Activated CD8-positive, alpha-beta memory T cell treated with anti-CD3 and anti-CD28 coated beads, Interleukin-2, amount 50 U/mL, for 4 hours (primary cell): ENCODE measurements at places on chromosomes 7 and 10.

DNA sequence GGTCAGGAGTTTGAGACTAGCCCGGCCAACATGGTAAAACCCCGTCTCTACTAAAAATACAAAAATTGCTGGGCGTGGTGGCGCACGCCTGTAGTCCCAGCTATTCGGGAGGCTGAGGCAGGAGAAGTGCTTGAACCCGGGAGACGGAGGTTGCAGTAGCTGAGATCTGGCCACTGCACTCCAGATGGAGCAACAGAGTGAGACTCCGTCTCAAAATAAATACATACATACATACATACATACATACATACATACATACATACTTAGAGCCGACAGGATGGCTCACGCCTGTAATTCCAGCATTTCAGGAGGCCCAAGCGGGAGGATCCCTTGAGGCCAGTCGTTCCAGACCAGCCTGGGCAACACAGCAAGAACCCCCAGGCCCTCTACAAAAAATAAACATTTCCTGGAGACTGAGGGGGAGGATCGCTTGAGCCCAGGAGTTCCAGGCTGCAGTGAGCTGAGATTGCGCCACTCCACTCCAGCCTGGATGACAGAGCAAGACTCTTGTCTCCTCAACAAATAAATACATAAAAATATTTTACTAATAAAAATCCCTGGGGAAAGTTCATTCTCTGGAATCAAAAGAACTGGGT lies 90.9 kb upstream of the TNRC18 start:
- DNase-seq = no peak

DNA sequence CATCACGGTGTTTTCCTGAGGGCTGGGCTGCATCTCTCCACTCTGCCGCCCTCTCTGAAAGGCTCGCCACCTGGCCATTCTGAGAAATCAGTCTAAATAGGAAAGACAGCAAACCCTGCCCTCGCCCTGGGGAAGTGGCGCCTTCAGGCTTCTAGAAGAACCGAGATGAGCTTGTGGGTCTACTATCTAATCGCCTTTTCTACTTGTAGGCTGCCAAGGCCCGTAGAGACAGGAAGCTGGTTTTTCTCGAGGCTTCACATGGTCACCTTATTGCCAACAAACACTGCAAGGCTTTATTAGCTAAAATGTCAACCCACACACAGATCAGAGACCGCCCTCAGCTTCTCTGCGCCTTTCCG lies 21.4 kb downstream of the LAT2 start:
- no peak for DNase-seq

DNA sequence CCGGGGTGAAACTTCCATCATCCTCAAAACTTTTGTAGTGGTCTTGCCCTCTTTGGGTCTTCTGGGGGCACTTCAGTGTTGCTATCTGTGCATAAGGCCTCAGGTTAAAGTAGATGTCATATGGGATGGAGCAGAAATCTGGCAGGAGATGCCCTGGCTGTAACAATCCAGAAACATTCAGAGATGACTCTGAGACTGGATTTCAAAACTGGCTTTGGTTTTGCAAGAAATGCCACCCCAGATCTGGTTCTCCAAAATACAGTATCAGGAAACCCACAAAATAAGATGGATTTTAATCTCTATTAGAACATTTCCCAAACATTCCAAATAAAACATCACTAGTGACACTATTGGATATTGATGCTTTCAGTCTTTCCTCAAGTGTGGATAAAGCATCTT lies 191.5 kb downstream of the REEP3 start:
- DNase-seq = no peak

DNA sequence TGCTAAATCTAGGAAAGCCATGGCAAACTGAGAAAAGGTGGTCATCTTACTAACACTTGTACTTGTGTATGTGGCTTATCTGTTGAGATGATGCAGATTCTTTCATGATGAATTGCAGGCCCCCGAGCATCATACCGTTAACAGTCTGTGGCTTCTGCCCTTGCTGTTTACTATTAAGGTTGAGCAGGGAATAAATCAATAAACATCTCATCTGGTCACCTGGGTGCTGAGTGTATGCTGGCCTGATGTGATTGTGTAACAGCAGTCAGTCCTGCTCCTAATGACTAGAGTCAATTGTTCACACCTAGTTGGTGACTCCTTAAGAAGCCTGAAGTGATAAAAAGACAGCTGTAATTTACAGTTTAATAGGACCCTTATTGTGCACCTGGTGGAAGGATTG lies 8.3 kb upstream of the GNAT3 start:
- DNase-seq = no peak

DNA sequence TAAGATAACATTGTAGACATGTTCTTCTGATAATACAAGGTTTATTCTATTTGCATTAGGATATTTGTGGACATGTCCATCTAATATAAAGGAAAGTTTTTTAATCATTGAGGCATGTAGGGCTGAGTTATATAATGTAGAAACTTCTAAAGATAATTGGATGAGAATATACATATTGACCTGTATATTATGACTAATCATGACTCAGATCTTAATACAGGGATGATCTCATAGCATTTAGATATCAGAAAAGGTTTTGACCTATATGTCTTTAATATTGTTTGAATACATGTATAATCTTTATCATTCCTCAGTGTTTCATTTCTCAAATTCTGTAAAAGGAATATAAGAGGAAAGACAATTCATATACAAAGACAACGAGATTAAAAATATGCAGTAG lies 39.2 kb downstream of the CD36 start:
- no peak for DNase-seq

DNA sequence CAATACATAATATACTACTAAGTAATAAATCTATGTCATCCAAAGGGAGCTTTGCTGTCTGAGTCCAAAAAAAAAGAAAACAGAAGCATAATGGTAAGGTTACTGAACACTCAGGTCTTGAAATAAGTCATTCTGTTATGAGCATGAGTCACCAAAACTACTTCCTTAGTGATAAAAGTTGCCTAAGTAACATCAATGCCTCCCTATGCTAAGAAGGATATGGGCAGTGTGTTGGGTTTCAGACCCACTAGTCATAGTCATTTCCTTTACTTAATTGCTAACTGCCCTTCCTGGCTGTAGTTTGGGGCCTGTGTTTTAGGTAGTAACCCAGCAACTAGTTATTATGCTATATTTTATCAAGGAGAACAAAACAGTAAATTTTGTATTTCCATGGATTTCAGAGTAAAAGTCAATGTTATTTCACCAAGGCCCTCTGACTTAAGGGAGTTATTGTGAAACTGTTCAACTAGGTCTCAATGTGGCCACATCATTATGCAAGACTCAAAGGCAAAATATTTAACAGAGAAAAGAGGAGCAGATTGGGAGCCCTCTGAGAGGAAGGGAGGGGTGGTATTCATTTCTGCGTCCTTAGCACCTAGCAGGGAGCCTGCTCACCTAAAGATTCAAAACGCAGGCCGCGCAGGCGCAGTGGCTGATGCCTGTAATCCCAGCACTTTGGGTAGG lies 11.7 kb upstream of the VIM start:
- no peak for DNase-seq

GRCh38 chr10:79164075-79164474 lies 95.3 kb downstream of the ZMIZ1 start:
- no peak for DNase-seq

DNA sequence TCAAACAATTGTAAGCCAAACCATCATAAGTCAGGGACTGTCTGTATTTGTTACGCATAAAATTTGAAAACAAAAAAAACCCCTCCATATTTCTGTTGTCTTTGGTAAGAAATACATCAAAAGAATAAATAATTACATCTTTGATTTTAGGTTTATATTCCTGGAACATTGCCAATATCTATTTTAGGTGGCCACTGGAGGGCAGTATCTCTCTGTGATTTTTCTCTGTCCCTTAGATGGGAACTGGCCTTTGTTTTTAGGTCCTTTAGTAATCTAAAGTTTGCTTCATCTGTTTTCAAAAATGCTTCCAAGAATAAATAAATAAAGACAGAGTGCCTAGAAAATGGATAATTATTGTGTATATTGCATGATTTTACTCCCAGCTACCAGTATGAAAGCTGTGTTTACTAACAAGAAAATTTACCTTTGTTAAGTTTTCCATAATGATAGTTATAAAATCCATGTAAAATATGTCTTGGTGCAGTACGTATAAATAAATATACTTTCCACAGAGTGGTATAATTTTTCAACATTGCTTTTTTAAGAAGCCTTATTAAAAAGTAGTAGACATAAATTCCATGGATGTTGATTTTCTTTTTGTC lies 64.2 kb downstream of the PHYHIPL start:
- DNase-seq = no peak

GRCh38 chr10:110410329-110411046 lies 87.2 kb upstream of the DUSP5 start:
- DNase-seq = no peak

GRCh38 chr10:47137311-47137851 lies 162.6 kb upstream of the GDF10 start:
- no peak for DNase-seq

GRCh38 chr10:32077896-32078485 lies 21.8 kb upstream of the KIF5B start:
- no peak for DNase-seq

DNA sequence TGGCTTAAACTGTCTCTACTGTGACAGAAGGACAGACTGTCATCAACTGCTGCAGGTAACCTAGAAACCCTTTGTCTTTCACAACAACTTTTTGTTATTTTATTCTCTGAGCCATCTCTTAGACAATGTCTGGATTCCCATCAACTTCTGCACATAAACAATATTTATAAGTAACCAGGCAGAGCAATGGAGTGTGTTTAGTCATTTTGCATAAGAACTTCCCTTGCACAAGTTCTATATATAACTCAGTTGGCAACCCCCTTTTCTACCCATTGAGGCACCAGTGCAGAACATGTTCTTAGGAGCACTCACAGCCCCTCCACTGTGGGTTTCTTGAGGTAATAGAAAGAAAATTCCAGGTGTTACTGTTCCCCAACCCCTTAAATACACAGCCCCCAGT lies 65.0 kb upstream of the IL6 start:
- DNase-seq = no peak

DNA sequence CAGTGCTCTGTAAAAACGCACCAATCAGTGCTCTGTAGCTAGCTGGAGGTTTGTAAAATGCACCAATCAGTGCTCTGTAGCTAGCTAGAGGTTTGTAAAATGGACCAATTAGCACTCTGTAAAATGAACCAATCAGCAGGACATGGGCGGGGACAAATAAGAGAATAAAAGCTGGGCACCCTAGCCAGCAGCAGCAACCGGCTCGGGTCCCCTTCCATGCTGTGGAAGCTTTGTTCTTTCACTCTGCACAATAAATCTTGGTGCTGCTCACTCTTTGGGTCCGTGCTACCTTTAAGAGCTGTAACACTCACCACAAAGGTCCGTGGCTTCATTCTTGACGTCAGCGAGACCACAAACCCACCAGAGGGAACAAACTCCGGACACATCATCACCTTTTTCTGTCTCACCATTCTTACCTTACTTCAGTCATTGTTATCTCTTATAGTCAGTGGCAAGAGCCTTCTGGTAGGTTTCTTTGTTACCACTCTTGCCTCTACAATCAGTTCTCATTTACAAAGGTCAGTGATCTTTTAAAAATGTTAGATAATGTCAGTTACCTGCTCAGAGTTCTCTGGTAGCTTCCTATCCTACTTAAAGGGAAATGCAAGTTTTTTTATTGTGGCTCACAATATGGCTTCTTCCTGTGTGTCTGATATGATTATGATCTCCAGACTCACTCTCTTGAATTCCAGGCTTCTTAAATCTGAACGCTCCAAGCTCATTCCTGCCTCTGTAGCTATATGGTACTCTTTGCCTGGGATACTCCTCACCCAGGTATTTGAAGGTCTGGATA lies 4.5 kb downstream of the STAM start:
- DNase-seq = peak; percentile 54

GRCh38 chr7:36742911-36743775 lies 18.8 kb upstream of the AOAH start:
- DNase-seq = no peak

DNA sequence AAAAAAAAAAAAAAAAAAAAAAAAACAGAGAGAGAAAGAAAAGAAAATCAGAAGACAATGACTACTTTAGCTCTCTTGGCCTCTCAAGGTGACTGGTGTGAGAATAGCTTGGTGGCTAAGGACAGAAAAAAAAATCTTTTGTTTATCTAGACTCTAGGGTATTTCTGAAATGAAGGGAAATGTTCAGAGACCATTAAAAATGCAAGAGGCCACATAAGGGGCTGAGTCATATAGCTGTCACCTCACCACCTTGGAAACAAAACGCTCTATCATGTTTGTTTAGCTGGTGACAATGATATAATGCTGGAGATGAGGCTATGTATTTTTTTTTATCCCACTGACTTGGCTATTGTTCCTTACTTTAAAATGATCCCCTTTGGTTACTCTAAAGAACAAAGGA lies 287.0 kb upstream of the CDC14C start:
- no peak for DNase-seq

- no peak for DNase-seq
Measured at GRCh38 chr7:40586197-40586596, 451.4 kb downstream of the SUGCT start.

- DNase-seq = no peak
Measured at GRCh38 chr10:6924166-6924565, 344.1 kb upstream of the PRKCQ start.

DNA sequence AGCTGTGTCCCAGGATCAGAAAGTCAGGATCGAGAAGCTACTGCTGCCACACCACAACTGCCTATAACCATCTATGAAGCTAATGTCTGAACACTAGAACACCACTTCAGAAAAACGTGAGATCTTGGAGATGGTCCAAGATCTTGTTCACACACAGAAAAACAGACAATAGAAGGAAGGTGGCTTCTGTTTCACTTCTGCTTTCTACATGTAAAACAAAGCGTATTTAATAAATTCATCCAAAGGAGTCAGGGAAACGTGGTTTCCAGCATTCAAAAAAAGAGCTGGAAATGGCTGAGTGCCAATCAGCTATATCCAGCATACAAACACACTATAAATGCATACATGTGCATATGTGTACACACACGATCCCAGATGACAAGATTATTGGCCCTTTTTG lies 70.2 kb upstream of the CCDC71L start:
- DNase-seq = no peak

GRCh38 chr7:93476491-93477344 lies 97.8 kb downstream of the CALCR start:
- DNase-seq = no peak

- no peak for DNase-seq
Measured at GRCh38 chr10:95122736-95123135, 53.4 kb upstream of the CYP2C8 start.

DNA sequence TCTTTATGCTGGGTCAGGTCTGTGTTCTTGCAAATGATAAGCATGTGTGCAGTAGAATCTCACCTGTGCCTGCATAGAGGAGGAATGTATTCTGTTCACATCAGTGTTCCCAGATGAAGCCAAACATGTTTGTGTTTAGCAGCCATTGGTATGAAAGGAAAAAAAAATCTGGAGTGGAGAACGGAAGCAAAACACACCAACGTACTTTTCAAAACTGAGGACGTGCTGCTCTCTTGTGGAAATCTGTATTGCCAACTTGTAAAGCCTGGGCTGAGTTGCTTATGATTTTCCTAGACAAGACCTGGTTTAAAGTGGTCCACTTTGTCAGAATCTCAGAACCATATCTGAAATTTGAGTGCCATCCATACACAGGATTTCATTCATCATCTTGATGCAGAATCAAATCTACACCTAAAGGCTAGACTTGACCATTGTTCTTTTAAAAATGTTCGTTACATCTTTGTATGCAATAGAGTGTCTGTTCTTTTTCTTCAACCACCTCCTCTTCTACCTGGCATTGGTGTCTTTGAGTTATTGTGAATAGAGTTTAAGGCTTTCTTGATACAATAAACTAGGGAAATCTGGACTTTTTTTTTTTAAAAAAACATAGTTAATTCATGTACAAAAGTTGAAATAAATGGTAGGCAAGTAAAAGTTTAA lies 367.7 kb downstream of the PHF14 start:
- no peak for DNase-seq
